ENCODE measurements at places on chromosomes 3 and 15.
A peak's percentile ranks its signal among the peaks of the same experiment; 100 is the strongest.

DNA sequence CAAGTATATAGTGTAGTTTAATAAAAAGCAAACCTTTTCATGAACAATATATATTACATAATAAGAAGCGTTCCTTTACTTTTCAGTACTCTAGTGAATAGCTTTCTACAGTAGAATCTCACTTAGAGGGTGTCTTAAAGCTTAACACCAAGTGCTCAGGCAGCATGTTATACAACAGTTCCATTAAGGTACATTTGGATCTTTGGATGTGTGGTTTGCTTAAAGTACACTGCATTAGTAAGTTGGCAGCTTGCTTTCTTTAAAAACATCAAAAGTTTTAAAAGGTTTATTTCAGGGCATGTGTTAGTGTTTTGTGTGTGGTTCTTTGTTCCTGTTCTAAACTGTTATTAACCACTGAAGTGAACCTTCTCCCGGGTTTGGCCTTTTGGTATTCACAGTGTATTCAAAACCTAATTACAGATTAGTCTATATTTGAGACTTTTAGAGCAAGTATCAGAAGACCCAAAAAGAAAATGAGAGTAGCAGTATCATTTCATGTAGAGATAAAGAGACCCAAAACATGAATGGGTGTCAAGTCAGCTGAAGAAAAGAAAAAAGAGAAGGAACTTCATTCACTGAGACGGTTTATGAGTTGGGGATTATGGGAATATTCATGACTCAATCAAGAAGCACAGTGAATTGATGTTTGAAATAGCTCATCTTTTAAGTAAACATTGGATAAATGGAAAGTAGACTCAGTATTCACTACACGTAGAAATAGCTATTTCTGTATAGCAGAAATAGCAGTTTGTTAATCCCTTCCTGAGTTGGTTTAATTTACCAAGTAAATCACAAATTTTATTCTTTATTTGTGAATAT is 93.9 kb downstream of the OPA1 start:
- peak; percentile 8 for DNase-seq

DNA sequence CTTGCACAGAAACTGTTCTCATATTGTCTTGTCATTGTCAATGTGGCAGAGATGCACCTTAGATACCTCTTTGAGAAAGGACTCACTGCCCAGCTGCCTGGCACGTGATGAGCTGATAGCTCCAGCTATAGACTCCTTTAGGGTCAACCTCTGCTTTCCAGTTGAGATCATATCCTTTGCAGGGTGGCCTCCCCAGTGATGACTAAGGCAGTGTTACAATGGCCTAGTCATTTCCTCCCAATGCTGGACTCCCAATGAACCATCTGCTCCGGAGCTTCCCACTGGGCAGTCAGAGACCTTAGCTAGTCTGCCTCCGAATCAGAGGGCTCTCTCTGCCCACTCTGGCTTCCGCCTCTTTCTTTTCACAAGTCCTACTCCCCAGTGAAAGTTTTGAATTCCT is 79.5 kb downstream of the CHRD start:
- no peak for DNase-seq

DNA sequence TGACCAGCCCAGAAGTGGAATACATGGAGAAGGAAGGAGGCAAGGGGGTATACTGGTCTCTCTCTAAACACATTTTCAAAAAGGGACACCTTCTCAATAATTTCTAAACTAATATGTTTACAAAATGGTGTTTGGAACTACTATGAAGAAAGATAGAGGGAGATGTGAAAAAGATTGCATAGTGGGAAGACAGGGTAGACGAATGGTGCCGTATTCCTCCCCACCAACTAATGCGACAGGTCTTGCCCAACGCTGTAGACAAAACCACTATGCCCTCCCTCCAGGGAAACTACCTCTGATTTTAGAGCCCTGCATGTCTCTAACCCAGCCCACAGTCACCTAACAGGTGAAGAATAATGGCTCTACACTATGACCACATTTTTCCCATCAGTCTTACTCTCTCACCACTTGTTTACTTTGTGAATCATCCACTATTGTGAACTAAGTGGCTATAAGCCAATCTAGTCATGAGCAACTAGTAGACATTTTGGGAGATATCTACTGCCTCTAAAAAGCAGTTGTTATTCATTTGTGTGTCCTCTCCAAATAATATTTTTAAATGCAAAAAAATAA is 108.2 kb upstream of the UBE2E2 start:
- no peak for DNase-seq

DNA sequence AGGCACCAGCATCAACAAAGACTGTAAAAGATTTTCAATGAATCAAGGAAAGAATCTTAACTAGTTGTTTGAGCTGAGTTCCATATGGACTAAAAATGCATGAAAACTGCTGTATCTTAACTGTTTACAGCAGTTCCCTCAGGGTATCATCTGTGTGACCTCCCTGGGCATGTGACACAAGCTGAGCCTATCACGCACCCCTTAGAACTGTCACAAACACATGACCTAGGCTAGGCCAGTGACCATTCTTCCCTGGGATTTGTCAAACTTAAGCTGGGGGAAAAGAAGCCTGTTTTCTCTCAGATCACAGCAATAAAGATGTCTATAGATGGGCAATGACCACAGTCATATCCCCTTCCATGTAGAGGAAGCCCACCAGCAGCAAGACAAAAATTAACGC is 35.7 kb downstream of the IGF2BP2 start:
- no peak for DNase-seq

DNA sequence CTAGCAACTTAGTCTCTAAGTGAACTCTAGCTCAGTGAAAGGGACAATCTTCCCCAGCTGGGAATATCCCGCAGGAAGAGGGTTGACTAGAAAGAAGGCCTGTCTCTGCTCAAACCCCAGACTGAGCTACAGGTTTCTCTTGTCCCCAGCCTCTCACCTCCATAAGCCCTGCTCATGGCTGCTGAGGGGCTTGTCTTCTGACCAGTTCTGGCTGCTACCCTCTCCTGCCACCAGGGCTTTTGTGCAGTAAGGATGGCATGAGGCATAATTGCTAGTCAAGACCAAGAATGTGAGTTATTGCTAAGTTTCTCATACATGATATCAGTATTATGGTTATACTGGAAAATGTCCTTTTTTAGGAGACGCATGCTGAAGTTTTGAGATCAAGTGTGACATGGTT is 21.3 kb downstream of the WDR53 start:
- DNase-seq, result no peak
